H7 (cell line): ENCODE measurements at places on chromosomes 7 and 10. TPM values are rescaled to one million over a fixed set of nuclear protein-coding genes. Genes with fewer than 3 reads are reported as not detected.

CDNF gene
- 0.28 and 2.8 TPM in 2 replicates for total RNA-seq

SPDYE11 gene
- total RNA-seq: not detected in 2 replicates

SPDYE1 gene
- not detected in 2 replicates for total RNA-seq

IFIT1 gene
- 3.7 and 4.0 TPM in 2 replicates for total RNA-seq

CYP26C1 gene
- total RNA-seq: 0.26 and 0.28 TPM in 2 replicates

SEMA4G gene
- total RNA-seq: 3.4 and 8.2 TPM in 2 replicates

ZCCHC24 gene
- total RNA-seq: 7.5 and 9.0 TPM in 2 replicates

KMT2C gene
- 8.5 and 14.6 TPM in 2 replicates for total RNA-seq

SERPINE1 gene
- total RNA-seq: 3.4 and 3.6 TPM in 2 replicates
